Right atrium auricular region (tissue), 2 donors: ENCODE measurements at places on chromosomes 7 and 10.

GRCh38 chr7:30201921-30202320, 67.1 kb downstream of the MTURN start:
- DNase-seq, result no peak
- no peak overlapping the region for H3K4me3 ChIP-seq
- H3K36me3 ChIP-seq, result no peaks in the 10 kb centered on the region
- no peaks in the 10 kb centered on the region for H3K27me3 ChIP-seq
- no peaks in the 10 kb centered on the region for H3K4me1 ChIP-seq

DNA sequence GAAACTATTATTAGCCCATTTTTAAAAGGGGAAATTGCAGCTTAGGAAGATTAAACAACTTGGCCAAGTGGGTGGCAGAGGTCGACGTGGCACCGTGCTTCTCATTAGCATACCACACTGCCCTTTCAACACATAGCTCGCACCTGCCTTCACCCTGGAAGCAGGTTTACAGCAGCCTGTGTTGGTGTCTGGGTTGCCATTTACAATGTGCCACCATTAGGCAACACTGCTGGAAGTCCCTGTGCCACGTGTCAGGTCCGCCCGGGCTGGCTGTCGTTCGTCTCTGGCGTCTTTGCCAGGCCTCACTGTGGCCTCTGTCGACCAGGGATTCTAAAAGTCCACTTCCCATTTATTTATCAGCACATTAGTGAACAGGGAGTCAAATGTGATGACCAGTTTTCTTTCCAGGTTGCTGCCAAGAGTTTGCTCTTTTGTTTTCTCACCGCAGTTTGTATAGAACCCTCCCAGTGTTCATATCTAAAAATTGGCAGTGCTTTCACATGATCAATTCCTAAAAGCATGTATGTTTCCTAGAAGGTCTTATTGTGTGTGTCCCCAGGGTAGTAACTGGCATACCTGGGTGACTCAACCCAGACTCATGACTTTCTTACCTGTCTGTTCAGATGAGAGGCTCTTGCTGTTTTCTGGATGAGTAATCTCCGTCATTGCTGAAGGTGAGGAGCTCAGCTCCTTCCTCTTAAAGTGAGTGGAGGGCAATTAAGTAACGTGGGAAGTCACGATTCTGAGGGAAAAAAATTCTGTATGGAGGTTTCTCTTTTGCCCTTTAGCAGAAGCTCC, 9.2 kb downstream of the INSIG1 start:
- H3K4me1 ChIP-seq, result no peaks in the 10 kb centered on the region
- no peak overlapping the region for H3K4me3 ChIP-seq
- peaks cover 17% of the 10 kb centered on the region for H3K36me3 ChIP-seq
- H3K27ac ChIP-seq, result no peak overlapping the region
- DNase-seq, result no peak
- no peaks in the 10 kb centered on the region for H3K27me3 ChIP-seq

GRCh38 chr7:85823396-85824080, 636.7 kb upstream of the SEMA3D start:
- no peak for DNase-seq
- no peak overlapping the region for H3K4me3 ChIP-seq
- no peaks in the 10 kb centered on the region for H3K36me3 ChIP-seq
- no peaks in the 10 kb centered on the region for H3K27me3 ChIP-seq
- no peaks in the 10 kb centered on the region for H3K4me1 ChIP-seq

- no peak overlapping the region for H3K4me3 ChIP-seq
- H3K36me3 ChIP-seq, result no peaks in the 10 kb centered on the region
- DNase-seq, result no peak
- no peaks in the 10 kb centered on the region for H3K27me3 ChIP-seq
- no peak overlapping the region for H3K27ac ChIP-seq
Measured at GRCh38 chr10:63917363-63917762, 396.2 kb downstream of the REEP3 start.

DNA sequence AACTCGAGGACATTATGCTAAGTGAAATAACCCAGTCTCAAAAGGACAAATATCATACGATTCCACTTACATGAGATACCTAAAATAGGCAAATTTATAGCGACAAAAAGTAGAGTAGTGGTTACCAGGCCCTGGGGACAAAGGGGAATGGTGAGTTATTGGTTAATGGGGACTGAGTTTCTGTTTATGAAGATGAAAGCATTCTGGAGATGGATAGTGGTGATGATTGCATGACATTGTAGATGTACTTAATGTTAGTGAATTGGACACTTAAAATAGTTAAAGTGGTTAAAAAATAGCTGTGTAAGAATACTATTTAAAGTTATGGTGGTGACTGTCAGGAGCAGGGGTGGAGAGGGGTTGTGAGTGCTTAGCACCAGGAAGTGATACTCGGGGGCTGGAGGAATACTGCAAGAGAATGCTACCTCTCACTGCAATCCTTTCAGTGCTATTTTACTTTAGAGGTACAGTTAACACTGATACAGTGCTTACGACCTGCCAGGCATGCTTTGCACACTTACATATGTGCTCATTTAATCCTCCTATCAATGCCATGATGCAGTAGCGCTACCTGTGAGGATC, 16.7 kb upstream of the TEX36 start:
- no peaks in the 10 kb centered on the region for H3K27me3 ChIP-seq
- H3K36me3 ChIP-seq, result no peaks in the 10 kb centered on the region
- no peak overlapping the region for H3K4me3 ChIP-seq
- no peaks in the 10 kb centered on the region for H3K4me1 ChIP-seq
- no peak for DNase-seq

- H3K4me3 ChIP-seq, result no peak overlapping the region
- no peaks in the 10 kb centered on the region for H3K4me1 ChIP-seq
- no peaks in the 10 kb centered on the region for H3K36me3 ChIP-seq
- no peak overlapping the region for H3K27ac ChIP-seq
- H3K27me3 ChIP-seq, result no peaks in the 10 kb centered on the region
- DNase-seq, result no peak
Measured at GRCh38 chr7:92873776-92874175, 37.4 kb upstream of the CDK6 start.

- H3K27ac ChIP-seq, result no peak overlapping the region
- no peaks in the 10 kb centered on the region for H3K4me1 ChIP-seq
- no peaks in the 10 kb centered on the region for H3K27me3 ChIP-seq
- no peak for DNase-seq
- no peak overlapping the region for H3K4me3 ChIP-seq
Measured at GRCh38 chr7:83879063-83879462, 230.1 kb upstream of the SEMA3E start.

- DNase-seq, result no peak
- no peaks in the 10 kb centered on the region for H3K36me3 ChIP-seq
- peaks cover 28% of the 10 kb centered on the region for H3K4me1 ChIP-seq
Measured at GRCh38 chr7:55050281-55050680, 31.5 kb downstream of the EGFR start.

- H3K4me1 ChIP-seq, result peaks cover 27% of the 10 kb centered on the region
- no peak for DNase-seq
- H3K27ac ChIP-seq, result no peak overlapping the region
- no peaks in the 10 kb centered on the region for H3K36me3 ChIP-seq
Measured at GRCh38 chr10:70466951-70467350, 11.6 kb upstream of the PALD1 start.

DNA sequence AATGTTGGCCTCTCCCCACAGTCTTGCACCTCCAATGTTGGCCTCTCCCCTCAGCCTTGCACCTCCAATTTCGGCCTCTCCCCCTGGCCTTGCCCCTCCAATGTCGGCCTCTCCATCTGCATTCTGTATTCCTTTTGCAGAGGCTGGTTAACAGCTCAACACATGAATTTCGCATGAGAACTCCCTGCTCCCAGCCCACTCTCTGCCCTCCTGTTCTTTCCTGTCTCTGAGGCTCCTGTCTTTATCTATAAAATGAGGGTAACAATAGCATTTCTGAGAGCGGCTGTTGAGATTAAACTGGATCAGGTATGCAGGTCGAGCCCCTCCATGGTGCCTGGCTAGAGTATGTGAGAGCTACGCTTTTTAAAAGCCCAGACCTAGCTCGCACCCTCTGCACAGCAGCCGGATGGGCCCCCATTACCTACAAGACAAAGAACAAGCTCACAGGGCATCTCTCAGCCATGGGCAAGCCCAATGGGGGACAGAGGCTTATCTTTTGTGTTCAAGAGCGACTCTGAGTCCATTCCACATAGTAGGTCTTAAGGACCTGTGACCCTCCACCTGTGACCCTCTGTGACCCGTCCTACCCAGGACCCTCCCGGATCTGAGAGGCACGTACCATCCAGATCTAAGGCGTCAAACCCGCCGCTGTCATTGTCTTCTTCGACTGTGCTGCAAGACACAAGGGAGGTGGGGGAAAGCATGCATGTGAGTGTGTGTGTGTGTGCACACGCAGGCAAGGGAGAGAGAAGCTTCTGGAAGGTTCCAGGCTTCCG, 82.2 kb upstream of the GNA12 start:
- H3K4me1 ChIP-seq, result peaks cover 13% of the 10 kb centered on the region
- no peaks in the 10 kb centered on the region for H3K27me3 ChIP-seq
- no peak overlapping the region for H3K4me3 ChIP-seq
- no peak for DNase-seq

- no peak for DNase-seq
- H3K27me3 ChIP-seq, result no peaks in the 10 kb centered on the region
- no peak overlapping the region for H3K27ac ChIP-seq
- H3K4me1 ChIP-seq, result no peaks in the 10 kb centered on the region
Measured at GRCh38 chr7:29598613-29599012, 35.0 kb downstream of the PRR15 start.

GRCh38 chr7:143495851-143496250, 18.2 kb downstream of the TAS2R41 start:
- no peaks in the 10 kb centered on the region for H3K4me1 ChIP-seq
- H3K27ac ChIP-seq, result no peak overlapping the region
- no peak for DNase-seq
- no peaks in the 10 kb centered on the region for H3K27me3 ChIP-seq
- no peak overlapping the region for H3K4me3 ChIP-seq

- DNase-seq, result no peak
- no peaks in the 10 kb centered on the region for H3K36me3 ChIP-seq
- no peaks in the 10 kb centered on the region for H3K4me1 ChIP-seq
Measured at GRCh38 chr10:49053053-49053997, 62.0 kb downstream of the VSTM4 start.

GRCh38 chr7:10577866-10578374, 395.8 kb upstream of the PHF14 start:
- no peaks in the 10 kb centered on the region for H3K4me1 ChIP-seq
- no peaks in the 10 kb centered on the region for H3K27me3 ChIP-seq
- no peak overlapping the region for H3K4me3 ChIP-seq
- DNase-seq, result no peak
- H3K36me3 ChIP-seq, result no peaks in the 10 kb centered on the region

DNA sequence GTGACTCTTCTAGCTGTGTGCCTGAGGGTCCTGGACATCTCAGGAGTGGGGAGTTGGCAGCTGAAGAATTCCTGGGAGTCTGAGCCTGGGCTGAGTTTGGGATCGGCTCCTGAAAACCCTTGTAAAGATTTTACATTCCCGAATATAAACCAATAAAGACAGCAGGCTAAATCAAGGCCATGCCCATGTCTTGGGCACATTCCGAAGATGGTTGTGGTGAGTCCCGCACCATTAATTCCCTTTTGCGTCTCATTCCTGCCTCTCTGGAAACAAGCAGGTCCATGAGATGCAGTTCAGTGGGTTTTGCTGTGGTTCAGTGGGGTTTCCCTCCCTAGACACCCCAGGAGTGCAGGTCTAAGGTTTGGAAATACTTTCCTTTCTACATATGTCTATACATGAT, 90.9 kb downstream of the COL26A1 start:
- no peak overlapping the region for H3K27ac ChIP-seq
- no peak overlapping the region for H3K4me3 ChIP-seq
- H3K36me3 ChIP-seq, result no peaks in the 10 kb centered on the region
- no peaks in the 10 kb centered on the region for H3K27me3 ChIP-seq
- DNase-seq, result no peak

- no peak for DNase-seq
- H3K4me1 ChIP-seq, result peaks cover 21% of the 10 kb centered on the region
- no peak overlapping the region for H3K4me3 ChIP-seq
Measured at GRCh38 chr10:76297780-76298281, 866.4 kb downstream of the LRMDA start.

GRCh38 chr10:89392974-89393373, 551 bp downstream of the IFIT1 start:
- H3K4me1 ChIP-seq, result peaks cover 48% of the 10 kb centered on the region
- no peak for DNase-seq
- H3K27me3 ChIP-seq, result no peaks in the 10 kb centered on the region
- H3K27ac ChIP-seq, result peak overlapping the region; percentile 85
- H3K4me3 ChIP-seq, result peak overlapping the region; percentile 45

DNA sequence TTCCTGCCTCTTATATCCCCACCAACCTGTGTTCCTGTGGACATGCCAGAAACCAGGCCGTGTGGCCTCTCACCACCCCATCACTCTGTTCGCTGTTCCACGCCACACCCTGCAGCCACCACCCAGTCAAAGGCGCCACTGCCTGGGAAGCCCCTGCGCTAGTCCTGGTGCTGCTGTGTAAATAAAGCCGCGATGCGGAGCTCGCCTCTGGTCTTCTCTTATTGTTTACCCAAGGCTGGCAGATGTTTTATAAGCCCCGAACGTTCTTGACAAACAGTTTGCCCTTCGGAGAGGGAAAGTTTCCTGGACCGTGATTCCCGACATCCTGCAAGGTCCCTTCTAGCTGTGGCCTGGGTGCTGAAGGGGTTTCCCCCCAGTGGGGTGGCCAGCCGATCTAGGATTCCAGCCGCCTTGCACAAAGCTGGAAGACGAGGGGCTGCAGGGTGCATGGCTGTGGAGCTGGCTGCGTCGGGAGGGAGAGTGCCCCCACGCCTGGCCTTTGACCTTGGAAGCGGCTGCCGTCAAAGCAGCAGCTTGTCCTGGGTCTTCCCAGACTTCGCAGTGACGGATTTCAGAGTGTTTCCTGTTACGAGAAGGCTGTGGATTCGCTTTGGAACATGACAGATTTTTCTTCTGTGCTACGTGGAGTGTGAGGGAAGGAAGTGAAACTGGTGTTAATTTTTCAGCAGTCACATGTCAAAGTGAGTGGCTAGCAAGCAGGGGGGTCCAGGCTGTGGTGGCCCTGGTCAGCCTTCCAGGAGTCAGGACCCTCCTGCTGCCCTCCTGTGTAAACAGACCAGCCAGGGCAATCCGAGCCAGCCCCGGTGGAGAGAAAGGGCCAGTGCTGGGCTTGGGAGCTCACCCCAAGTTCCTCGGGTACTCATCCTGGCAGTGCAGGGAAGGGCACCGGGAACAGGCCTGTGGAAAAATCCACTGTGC, 61.6 kb downstream of the LHPP start:
- no peak overlapping the region for H3K4me3 ChIP-seq
- H3K27me3 ChIP-seq, result no peaks in the 10 kb centered on the region
- no peaks in the 10 kb centered on the region for H3K36me3 ChIP-seq
- H3K4me1 ChIP-seq, result peaks cover 24% of the 10 kb centered on the region

DNA sequence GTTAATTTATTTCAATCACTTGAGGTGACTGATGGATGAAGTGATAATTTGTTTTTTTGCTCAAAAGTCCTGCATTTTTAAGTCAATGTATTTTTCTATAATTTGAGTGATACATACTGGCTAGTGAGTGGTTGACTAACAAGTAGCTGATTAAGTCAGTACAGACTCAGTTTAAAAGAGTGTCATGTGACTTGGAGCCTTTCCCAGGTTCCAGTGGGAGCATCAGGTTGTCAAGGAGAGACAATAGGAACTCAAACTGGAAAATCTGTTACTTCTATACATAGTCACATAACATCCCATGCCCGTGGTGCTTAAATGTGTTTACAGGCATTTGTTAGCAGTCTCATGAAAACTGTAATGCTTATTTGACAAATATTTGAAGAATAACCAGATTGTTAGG, 154.7 kb downstream of the ANK3 start:
- H3K4me1 ChIP-seq, result peaks cover 43% of the 10 kb centered on the region
- H3K27me3 ChIP-seq, result no peaks in the 10 kb centered on the region
- no peaks in the 10 kb centered on the region for H3K36me3 ChIP-seq
- no peak for DNase-seq
